Natural killer cell (primary cell): ENCODE measurements at places on chromosomes 1 and 21. TPM values are rescaled to one million over a fixed set of nuclear protein-coding genes. Genes with fewer than 3 reads are reported as not detected.

- H3K4me3 ChIP-seq: no peak overlapping the region
- no peak overlapping the region for H3K27ac ChIP-seq
- no peak for DNase-seq
- H3K27me3 ChIP-seq: no peaks in the 10 kb centered on the region
- H3K36me3 ChIP-seq: no peaks in the 10 kb centered on the region
Measured at GRCh38 chr1:162011337-162012012, 12.2 kb downstream of the OLFML2B start.

- H3K27ac ChIP-seq: no peak overlapping the region
- H3K4me1 ChIP-seq: peaks cover 7% of the 10 kb centered on the region
- no peaks in the 10 kb centered on the region for H3K36me3 ChIP-seq
- H3K27me3 ChIP-seq: no peaks in the 10 kb centered on the region
Measured at GRCh38 chr1:168498159-168498631, 45.6 kb downstream of the XCL2 start.

GRCh38 chr1:197096137-197096536 lies 29.1 kb upstream of the F13B start:
- H3K4me3 ChIP-seq: no peak overlapping the region
- no peaks in the 10 kb centered on the region for H3K4me1 ChIP-seq
- DNase-seq: no peak
- H3K27ac ChIP-seq: no peak overlapping the region
- no peaks in the 10 kb centered on the region for H3K27me3 ChIP-seq

Gene CLDN14
- total RNA-seq: not detected

DNA sequence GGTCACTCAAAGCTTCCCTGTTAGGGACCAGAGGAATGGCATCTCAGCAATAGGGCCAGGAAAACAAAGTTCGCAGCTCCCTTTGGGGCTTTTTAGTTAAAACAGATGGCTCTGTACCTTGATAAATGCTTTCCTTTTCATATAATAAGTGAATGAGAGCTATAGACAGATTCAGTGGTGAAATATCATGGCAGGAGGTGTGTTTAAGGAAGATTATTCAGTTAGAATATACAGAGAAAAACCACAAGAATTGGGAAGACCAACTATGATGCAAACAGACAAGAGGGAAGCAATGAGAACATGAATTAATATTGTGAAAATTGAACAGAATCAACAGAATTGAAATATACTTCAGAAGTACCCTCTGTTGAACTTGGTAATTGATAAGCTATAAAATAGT lies 379.4 kb downstream of the PLPP3 start:
- no peaks in the 10 kb centered on the region for H3K27me3 ChIP-seq
- no peak overlapping the region for H3K27ac ChIP-seq
- H3K4me1 ChIP-seq: no peaks in the 10 kb centered on the region
- H3K4me3 ChIP-seq: no peak overlapping the region
- no peak for DNase-seq

DNA sequence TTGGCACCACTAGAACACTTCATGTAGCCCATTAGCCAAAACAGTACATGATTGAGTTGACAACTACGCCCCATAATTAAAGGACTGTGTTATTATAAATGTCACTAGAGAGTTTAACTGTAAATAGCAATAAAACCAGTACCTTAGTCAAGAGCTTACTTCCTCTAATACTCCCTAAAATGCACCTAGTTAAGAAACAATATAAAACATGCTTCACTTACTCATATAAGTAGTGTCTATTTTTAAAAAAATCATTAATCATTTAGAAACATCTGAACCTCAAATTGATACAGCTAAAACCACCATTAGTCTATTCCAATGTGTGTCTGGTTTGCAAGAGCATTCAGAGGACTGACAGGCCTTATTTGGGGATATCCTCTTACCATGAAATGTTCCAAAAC lies 25.3 kb downstream of the PTP4A2 start:
- no peaks in the 10 kb centered on the region for H3K27me3 ChIP-seq
- H3K36me3 ChIP-seq: peaks cover 73% of the 10 kb centered on the region
- H3K27ac ChIP-seq: no peak overlapping the region
- no peak overlapping the region for H3K4me3 ChIP-seq

Gene PTPN22
- total RNA-seq: 98.4 TPM

DNA sequence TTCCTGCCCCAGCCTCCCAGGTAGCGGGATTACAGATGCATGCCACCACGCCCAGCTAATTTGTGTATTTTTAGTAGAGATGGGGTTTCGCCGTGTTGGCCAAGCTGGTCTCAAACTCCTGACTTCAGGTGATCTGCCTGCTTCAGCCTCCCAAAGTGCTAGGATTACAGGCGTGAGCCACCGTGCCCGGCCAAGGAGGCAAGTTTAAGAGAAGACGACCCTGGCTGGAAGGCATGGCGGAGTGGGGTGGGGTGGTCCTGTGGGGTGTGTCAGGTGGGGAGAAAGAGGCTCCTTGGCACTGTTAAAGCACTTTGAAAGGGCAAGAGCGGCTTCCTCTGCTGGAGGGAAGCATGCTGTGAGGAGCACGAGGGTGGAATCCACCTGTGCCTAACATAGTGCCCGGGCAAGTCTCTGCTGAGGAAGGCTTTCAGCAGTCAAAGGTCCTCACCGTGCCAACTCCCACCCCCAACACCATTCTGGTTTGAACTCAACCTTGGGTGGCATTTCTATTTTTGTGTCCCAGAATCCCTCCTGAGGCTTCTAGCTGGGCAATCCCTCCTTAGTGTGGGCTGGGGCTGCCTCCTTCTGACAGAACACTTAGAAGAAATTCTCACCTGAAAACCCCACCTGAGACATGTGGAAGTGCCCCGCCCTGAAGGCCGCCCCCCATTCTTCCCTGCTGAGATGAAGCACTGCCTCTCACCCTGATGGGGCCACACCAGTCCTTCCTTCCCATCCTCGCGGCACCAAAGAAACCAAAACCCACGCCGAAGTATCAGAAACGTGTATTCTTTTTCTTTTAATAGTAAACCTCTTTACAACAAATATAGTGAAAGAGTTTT lies 37.4 kb downstream of the MEF2D start:
- no peak for DNase-seq
- H3K27ac ChIP-seq: no peak overlapping the region
- H3K4me1 ChIP-seq: no peaks in the 10 kb centered on the region
- no peaks in the 10 kb centered on the region for H3K27me3 ChIP-seq
- H3K4me3 ChIP-seq: no peak overlapping the region
- peaks cover 36% of the 10 kb centered on the region for H3K36me3 ChIP-seq

- DNase-seq: peak; percentile 79
- H3K36me3 ChIP-seq: no peaks in the 10 kb centered on the region
- H3K4me1 ChIP-seq: peaks cover 5% of the 10 kb centered on the region
- H3K27ac ChIP-seq: no peak overlapping the region
- no peaks in the 10 kb centered on the region for H3K27me3 ChIP-seq
- no peak overlapping the region for H3K4me3 ChIP-seq
Measured at GRCh38 chr21:43646550-43647260, 12.6 kb downstream of the HSF2BP start.

DNA sequence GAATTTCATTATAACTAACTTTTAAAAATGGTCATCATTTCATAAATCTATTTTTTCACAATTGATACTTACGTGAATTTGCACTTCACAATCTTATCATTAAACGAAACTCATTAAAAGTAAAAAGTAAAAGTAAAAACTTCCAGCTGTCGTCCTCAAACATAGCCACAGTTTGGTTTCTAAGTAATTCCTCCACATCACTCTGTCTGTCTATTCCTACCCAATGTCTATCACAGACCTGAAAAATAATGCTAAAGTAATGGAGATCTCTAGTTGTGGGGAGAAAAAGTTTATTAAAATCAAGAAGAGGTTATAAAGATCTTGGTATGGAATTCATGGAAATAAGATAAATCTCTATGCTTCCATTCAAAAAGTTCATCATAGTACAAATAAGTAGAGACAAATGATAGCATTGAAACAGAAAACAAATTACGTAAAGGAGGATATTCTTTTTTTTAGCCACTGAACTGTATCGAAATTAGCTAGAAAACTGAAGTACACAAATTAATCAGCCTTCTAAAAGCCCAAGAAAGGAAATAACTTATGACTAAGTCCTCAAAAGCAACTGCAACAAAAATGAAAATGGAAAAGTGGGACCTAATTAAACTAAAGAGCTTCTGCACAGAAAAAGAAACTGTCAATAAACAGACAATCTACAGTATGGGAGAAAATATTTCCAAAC lies 148.6 kb downstream of the TIAM1 start:
- no peaks in the 10 kb centered on the region for H3K27me3 ChIP-seq
- no peak overlapping the region for H3K27ac ChIP-seq
- no peak overlapping the region for H3K4me3 ChIP-seq
- no peaks in the 10 kb centered on the region for H3K4me1 ChIP-seq

DNA sequence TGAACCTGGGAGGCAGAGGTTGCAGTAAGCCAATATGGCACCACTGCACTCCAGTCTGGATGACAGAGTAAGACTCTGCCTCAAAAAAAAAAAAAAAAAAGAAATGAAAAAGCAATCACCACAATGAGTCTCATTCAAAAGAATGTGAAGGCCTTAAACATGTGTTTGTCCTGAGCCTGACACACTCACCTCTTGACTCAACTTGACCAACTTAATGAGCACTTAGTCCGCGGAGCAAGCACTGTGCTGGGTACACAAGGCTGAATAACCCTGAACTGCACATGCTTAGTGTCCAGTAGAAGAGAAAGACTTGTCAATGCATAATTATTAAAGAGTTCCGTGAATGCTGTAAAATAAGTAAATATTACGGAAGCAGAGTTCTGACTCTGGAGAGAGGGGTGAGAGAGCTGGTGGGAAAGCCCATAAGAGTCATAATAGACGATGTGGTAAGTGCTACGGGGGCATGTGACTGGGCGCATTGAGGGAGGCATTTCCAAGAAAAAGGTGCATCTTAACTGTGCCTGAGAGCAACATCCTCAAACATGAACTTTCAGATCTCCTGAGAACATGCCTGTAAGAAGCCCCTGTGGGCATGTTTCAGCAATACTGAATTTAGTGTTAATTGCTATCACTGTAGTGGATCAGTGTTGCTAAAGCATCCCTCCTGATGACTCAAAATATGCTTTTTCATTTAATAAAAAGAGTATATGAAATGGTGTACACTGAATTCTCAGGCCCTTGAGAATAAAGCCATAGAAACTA lies 27.2 kb downstream of the MCOLN2 start:
- peaks cover 11% of the 10 kb centered on the region for H3K4me1 ChIP-seq
- no peak overlapping the region for H3K27ac ChIP-seq
- H3K27me3 ChIP-seq: no peaks in the 10 kb centered on the region
- H3K4me3 ChIP-seq: no peak overlapping the region
- H3K36me3 ChIP-seq: no peaks in the 10 kb centered on the region
